Hepatocyte (in vitro differentiated cells): ENCODE measurements at places on chromosomes 5 and 9. TPM values are rescaled to one million over a fixed set of nuclear protein-coding genes. Genes with fewer than 3 reads are reported as not detected.

GRCh38 chr9:113431191-113431590, 20.6 kb downstream of the C9orf43 start:
- H3K4me1 ChIP-seq = no peaks in the 10 kb centered on the region
- no peak overlapping the region for H3K27ac ChIP-seq
- no peaks in the 10 kb centered on the region for H3K27me3 ChIP-seq
- no peak overlapping the region for H3K4me3 ChIP-seq

STK10 gene
- total RNA-seq = 5.2 and 19.3 TPM in 2 replicates

PCDHA13 gene
- 4.1 and 4.3 TPM in 2 replicates for total RNA-seq

GRCh38 chr5:5422819-5423515, 490 bp downstream of the ICE1 start:
- no peaks in the 10 kb centered on the region for H3K36me3 ChIP-seq
- H3K27ac ChIP-seq = peak overlapping the region; percentile 95
- H3K27me3 ChIP-seq = no peaks in the 10 kb centered on the region
- DNase-seq = peak; percentile 19
- peak overlapping the region; percentile 89 for H3K4me3 ChIP-seq
- peaks cover 29% of the 10 kb centered on the region for H3K4me1 ChIP-seq

DNA sequence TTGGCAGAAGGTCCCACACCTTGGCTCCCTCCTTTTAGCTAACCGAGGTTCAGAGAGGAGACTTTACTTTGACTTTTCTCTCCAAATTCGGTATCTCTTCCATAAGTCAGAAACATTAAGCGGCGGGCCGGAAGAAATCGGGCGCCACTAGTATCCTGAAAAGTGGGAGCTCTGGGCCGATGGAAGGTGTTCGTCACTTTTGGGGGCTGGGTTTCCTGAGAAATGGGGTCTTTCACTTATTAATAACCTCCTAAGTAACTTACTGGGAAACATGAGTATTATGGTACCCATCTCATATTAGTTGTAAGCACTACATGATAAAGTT, 716 bp downstream of the STX17 start:
- H3K36me3 ChIP-seq = no peaks in the 10 kb centered on the region
- peak overlapping the region; percentile 96 for H3K4me3 ChIP-seq
- DNase-seq = no peak
- H3K27me3 ChIP-seq = no peaks in the 10 kb centered on the region
- peak overlapping the region; percentile 100 for H3K27ac ChIP-seq
- peaks cover 9% of the 10 kb centered on the region for H3K4me1 ChIP-seq

- H3K36me3 ChIP-seq = no peaks in the 10 kb centered on the region
- H3K27ac ChIP-seq = no peak overlapping the region
- H3K27me3 ChIP-seq = no peaks in the 10 kb centered on the region
- DNase-seq = no peak
- H3K4me1 ChIP-seq = no peaks in the 10 kb centered on the region
These were observed 154.3 kb downstream of the NFIB start for GRCh38 chr9:14159440-14160216.

GRCh38 chr9:126166291-126166690, 160.3 kb upstream of the MVB12B start:
- H3K27me3 ChIP-seq = no peaks in the 10 kb centered on the region
- H3K27ac ChIP-seq = no peak overlapping the region
- H3K4me3 ChIP-seq = no peak overlapping the region
- no peaks in the 10 kb centered on the region for H3K36me3 ChIP-seq

PTCH1 gene
- total RNA-seq = 29.7 and 36.8 TPM in 2 replicates

BNC2 gene
- total RNA-seq = 16.5 and 20.7 TPM in 2 replicates

DNA sequence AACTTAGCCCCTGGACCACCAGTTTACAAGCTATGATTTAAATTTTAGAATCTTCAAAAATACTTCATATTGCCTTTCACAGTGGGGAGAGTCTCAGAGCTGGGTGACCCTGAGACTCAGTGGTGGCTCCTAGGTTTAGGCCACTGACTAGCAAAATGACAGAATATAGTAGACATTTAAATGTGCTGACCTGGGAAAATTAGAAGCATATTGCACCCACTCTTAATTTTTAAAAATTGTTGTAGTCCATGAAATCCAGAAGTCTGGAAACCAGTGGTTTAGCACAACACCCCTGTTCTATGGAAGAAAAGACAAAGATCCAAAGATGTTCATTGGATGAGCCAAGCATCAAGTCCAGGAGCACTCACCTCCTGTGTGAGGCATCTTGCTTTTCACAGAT, 75.0 kb upstream of the PAPPA start:
- no peak overlapping the region for H3K4me3 ChIP-seq
- H3K27ac ChIP-seq = no peak overlapping the region
- no peaks in the 10 kb centered on the region for H3K36me3 ChIP-seq
- no peak for DNase-seq
- no peaks in the 10 kb centered on the region for H3K27me3 ChIP-seq
- H3K4me1 ChIP-seq = no peaks in the 10 kb centered on the region
